ENCODE measurements at places on chromosomes 2 and 18.

- no peak for DNase-seq
Measured at GRCh38 chr2:1543776-1544477, 130.7 kb downstream of the TPO start.

DNA sequence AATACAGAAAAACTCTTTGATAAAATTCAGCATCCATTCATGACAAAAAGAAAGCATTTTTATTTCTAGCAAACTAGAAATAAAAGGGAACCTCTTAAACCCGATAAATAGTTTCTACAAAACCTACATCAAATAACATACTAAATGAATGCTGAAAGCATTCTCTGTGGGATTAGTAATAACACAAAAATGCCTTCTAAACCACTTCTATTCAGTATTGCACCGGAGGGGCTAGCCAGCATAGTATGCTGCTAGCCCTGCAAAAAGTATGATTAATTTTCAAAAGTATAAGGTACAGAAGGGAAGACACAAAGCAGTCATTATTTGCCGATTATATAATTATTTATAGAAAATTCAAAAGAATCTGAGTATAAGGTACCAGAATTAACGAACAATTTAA, 145.2 kb downstream of the DTNB start:
- DNase-seq, result no peak

DNA sequence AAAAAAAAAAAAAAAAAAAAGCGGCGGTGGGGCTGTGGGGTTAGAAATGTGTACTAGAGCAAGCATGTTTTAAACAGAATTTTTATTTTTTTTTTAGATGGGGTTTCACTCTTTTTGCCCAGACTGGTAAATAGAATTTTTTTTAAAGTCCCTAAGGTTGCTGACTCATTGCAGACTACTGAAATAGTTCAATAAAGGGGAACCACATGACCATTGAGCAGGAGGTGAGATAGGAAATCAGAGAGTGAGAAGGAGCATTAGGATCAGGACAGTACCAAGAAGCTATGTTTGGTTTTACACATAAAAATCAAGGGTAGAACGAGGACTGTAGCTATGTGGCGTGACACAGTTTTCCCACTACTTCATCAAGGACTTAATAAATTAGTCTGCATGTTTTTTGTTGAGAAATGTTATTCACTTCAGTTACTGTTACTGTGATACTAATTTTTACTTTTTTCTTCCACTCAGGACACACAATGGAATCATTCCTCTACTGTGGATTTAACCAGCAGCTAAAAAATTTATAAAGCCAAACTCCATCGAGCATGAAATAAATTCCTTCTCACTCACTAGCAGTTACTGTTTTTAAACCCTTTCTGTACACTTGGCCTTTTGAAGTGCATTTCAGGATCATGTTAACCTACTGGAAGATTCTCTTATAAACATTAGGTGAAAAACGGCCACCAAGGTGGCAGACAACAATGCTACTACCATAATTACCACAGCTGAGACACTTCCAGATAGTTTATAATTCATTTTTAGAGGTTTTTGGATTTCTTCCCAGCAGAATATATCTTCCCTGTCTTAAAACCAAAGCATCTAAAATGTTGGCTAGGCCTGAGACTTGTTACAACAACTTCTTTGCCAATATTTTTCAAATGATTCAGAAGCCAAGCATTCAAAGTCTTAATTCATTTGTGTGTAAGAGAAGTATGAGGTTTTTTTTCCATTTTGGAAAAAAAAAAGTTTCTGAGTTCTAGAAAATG, 33.2 kb downstream of the LAMA1 start:
- DNase-seq, result no peak

GRCh38 chr18:48519431-48520100, 19.3 kb upstream of the CTIF start:
- no peak for DNase-seq

GRCh38 chr18:66993492-66993891, 389.6 kb upstream of the CDH19 start:
- no peak for DNase-seq

GRCh38 chr2:130996691-130997090, 96.6 kb downstream of the FAM168B start:
- no peak for DNase-seq

GRCh38 chr18:63472380-63472779, 4.4 kb upstream of the SERPINB5 start:
- DNase-seq, result no peak

- no peak for DNase-seq
Measured at GRCh38 chr18:48126240-48126639, 195.8 kb upstream of the SMAD2 start.

Measured in type B pancreatic cell (in vitro differentiated cells).